ENCODE measurements at places on chromosomes 11 and 22.

GRCh38 chr11:10650166-10650565 lies 43.4 kb downstream of the IRAG1 start:
- no peak for DNase-seq

DNA sequence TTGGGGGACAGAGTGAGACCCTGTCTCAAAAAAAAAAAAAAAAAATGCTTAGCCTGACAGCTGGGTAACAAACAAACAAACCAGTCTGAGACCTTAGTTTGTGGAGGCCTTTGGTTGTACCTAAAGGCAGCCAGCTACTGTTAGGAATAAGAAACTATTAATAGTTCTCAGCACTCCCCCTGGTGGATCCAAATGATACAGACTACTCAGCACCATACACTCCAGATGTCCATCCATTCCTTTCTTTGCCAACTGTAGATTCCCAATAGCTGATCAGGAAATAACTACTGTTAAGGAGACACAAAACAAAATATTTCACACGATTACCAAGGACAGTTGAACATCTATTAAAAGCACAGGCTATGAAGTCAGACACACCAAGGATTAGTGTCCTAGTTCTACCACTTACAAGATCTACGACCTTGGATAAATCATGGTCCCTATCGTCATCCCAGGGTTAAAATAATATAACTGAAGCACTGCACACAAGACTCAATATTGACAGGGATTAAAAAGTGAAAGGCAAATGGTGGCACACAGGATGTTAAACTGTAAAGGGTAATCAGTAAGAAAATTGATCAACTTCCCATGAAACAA lies 17.2 kb downstream of the CLDN25 start:
- peak; percentile 28 for DNase-seq

GRCh38 chr11:33399421-33399820 lies 142.2 kb downstream of the HIPK3 start:
- no peak for DNase-seq

DNA sequence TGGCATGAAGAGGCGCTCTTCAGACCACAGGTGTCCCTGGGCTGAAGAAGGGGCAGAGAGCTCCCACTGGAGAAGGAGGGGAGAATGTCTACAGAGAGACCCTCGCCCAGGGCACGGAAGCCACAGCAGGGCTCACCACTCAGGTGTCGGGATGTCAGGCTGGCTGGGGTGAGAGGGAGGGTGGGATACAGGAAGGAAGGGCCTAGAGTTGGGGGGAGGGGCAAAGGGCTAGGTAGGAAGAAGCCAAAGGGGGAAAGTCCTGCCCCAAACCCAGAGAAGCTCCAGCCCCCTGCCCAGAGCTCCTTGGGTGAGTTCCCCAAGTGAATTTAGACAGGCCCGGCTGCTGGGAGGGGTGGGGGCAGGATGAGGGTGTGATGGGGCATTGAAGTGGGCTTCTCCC lies 232.0 kb downstream of the CEP164 start:
- no peak for DNase-seq

- no peak for DNase-seq
Observed at GRCh38 chr11:2097356-2097997, 41.7 kb downstream of the IGF2 start.

DNA sequence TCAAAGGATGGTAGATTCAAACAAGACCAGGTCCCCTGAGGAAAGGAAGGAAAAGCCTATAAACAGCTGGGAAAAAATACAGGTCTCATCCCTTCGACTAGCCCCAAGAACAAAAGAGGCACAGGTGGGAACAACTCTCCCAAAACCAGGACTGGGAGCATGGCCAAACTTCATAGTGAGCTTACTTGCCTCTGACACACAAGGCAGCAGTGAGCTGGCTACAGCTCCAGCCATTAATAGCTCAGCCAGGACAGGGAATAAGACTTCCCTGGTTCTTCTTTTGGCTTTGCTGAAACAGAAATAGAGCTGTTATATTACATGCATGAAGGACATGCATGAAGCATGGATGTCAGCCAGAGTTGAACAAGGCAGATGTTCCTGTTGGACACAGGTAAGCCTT lies at the start of gene OR10A2:
OR10A2 (plus strand) TSS at position 97 of the 400 bp plus-strand sequence. CDS start 6,698 bp downstream, outside the sequence.
- DNase-seq, result no peak

GRCh38 chr22:50547263-50547985 lies 1.7 kb downstream of the KLHDC7B start:
- no peak for DNase-seq

All from LoVo (cell line).